T-helper 17 cell (primary cell): ENCODE measurements at places on chromosomes 12 and 14. TPM values are rescaled to one million over a fixed set of nuclear protein-coding genes. Genes with fewer than 3 reads are reported as not detected.

GRCh38 chr12:97404543-97404942 lies 58.1 kb upstream of the RMST start:
- no peak overlapping the region for H3K4me3 ChIP-seq
- no peaks in the 10 kb centered on the region for H3K4me1 ChIP-seq
- peaks cover 5% of the 10 kb centered on the region for H3K27me3 ChIP-seq
- DNase-seq = no peak
- H3K36me3 ChIP-seq = no peaks in the 10 kb centered on the region
- no peak overlapping the region for H3K27ac ChIP-seq

GRCh38 chr14:69688299-69688649 lies 76.9 kb downstream of the SUSD6 start:
- no peaks in the 10 kb centered on the region for H3K27me3 ChIP-seq
- peaks cover 5% of the 10 kb centered on the region for H3K36me3 ChIP-seq
- peak overlapping the region; percentile 85 for H3K27ac ChIP-seq
- no peak for DNase-seq
- peak overlapping the region; percentile 36 for H3K4me3 ChIP-seq

DNA sequence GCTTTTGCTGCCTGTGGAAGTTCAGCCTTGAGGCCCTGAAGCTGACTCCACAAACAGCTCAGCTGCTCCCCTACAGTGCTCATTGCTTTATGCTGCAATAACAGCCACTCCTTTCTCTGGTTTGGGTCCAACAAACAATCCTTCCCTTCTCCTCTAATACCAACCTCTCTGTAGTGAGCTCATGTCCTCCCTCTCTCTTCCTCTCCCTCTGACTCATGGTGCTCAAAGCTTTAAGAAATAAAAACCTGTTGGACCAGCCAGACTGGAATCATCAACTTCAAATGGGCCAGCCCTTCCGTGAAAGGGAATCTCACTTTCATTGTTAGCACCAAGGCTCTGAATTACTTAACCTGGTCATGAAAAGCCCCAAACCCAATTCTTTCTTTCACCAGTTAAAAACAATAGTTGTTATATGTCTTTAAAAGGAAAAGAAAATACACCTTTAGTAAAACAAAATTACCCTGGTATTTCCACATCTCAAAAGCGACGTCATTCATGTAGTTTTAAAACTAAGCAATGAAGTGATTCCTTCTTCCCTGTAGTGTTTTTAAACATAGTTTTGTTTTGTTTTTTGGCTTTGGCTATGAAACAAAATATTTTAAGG lies 126.4 kb downstream of the DUSP6 start:
- no peaks in the 10 kb centered on the region for H3K27me3 ChIP-seq
- DNase-seq = no peak
- H3K27ac ChIP-seq = peak overlapping the region; percentile 92
- peaks cover 3% of the 10 kb centered on the region for H3K36me3 ChIP-seq
- peaks cover 16% of the 10 kb centered on the region for H3K4me1 ChIP-seq
- H3K4me3 ChIP-seq = peak overlapping the region; percentile 60

GRCh38 chr12:102281231-102281630 lies 83.6 kb upstream of the PMCH start:
- H3K27ac ChIP-seq = no peak overlapping the region
- H3K27me3 ChIP-seq = no peaks in the 10 kb centered on the region
- DNase-seq = no peak

Gene TBC1D30
- 0.23 TPM for total RNA-seq
